Lung microvascular endothelial cell (primary cell): ENCODE measurements at places on chromosomes 2 and 18.

GRCh38 chr18:69954719-69955480, 7.2 kb upstream of the CD226 start:
- no peak for DNase-seq

DNA sequence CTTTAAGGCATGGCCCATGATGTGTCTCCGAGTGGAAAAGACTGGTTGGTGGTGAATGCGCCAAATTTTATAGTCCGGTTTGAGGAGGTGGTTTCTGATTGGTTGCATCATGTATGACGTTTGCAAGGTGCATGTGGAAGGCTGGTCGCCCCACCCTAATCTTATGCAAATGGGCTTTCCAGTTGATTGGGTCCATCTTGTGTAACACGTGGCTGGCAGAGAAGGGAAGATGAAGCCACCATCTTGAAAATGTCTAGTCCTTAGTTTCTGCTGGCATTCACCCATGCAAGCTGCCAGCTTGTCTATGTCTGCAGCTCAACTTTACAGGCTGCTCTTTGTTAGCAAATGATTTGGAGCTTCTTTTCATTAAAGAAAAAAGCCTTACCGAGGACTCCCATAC, 132.2 kb downstream of the PIK3C3 start:
- DNase-seq, result no peak

- DNase-seq, result no peak
These were observed 154.8 kb upstream of the ID2 start for GRCh38 chr2:8527031-8527430.

- no peak for DNase-seq
These were observed 156.7 kb upstream of the HAAO start for GRCh38 chr2:42949125-42949524.

DNA sequence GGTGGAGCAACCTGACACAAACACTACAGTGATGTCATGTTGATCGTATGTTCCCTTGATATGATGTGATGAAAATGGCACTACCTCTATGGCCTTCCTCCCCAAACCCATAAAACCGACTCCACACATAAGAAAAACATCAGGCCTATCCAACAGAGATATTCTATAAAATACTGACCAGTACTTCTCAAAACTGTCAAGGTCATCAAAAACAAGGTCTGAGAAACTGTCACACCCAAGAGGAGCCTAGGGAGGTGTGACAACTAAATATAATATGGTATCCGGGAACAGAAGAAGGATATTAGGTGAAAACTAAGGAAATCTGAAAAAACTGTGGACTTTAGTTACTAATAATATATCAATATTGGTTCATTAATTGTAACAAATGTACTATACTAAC, 85.9 kb upstream of the FZD5 start:
- DNase-seq, result no peak

GRCh38 chr2:224952936-224953657, 89.2 kb downstream of the DOCK10 start:
- no peak for DNase-seq
